ENCODE measurements at places on chromosomes 1 and 21.

DNA sequence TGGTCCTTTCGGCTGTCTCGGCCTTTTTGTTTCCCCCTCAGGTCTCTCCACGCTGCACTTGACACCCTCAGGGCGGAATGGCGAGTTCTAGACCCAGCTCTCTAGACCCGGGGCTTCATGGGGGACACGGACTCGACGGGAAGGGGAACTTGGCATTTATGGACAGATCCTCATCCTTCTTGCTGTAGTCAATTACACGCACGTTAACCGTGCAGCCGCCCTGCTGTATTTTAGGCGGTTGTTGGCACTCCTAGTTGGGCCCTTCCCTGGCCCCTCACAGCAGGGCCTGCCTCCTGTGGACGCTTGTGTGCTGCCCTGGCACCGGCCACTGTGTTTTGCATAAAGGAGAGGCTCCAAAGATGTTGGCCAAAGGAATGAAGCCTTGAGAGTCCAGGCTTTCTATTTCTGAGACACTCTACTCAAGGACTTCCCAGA is 558 bp upstream of the BTG3 start:
- no peak for DNase-seq
- H3K4me3 ChIP-seq: peak overlapping the region; percentile 92
- no peaks in the 10 kb centered on the region for H3K27me3 ChIP-seq
- H3K27ac ChIP-seq: peak overlapping the region; percentile 71
- H3K4me1 ChIP-seq: peaks cover 26% of the 10 kb centered on the region
- peaks cover 11% of the 10 kb centered on the region for H3K36me3 ChIP-seq

GRCh38 chr1:223256034-223256433 is 107.9 kb downstream of the SUSD4 start:
- peaks cover 6% of the 10 kb centered on the region for H3K4me1 ChIP-seq
- H3K4me3 ChIP-seq: no peak overlapping the region
- H3K27me3 ChIP-seq: no peaks in the 10 kb centered on the region
- no peaks in the 10 kb centered on the region for H3K36me3 ChIP-seq

DNA sequence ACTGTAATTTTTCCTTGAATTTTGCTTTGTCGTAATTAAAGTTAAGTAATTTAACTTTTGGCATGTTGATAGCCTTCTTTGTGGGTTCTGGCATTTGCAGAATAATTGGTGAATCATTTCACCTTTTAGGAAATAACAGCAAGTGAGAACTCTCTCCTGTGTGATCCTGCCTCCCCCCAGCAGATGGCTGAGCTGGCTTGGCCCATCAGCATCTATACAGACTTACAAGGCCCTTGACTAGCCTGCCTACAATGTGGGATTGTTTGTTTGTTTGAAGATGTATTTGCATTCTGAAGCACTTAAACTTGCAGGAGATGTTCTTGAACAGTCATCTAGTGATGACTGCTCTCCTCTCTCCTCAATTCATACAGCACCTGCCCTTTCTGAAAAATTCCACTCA is 55.9 kb downstream of the MACO1 start:
- H3K4me1 ChIP-seq: peaks cover 12% of the 10 kb centered on the region
- H3K27me3 ChIP-seq: no peaks in the 10 kb centered on the region
- no peak for DNase-seq

DNA sequence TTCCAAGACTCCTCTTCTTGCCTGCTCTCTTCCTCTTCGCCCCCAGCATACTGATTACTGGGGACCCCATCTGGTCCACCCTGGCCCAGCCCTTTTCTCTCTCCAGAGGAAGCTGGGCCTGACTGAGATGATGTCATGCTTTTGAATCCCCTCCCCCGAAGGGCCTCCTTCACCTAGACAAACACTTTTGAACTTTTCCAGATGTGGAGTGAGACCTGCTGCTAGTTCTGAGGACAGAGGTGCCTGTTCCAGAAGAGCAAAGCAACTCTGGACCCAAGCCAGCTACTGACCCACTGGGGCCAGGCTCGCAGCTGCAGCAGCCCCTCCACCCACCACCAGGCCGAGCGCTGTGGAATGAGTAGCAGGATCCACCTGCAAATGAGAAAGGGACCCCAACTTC is 8.4 kb downstream of the CD34 start:
- peaks cover 8% of the 10 kb centered on the region for H3K4me1 ChIP-seq
- H3K36me3 ChIP-seq: no peaks in the 10 kb centered on the region
- H3K4me3 ChIP-seq: no peak overlapping the region
- DNase-seq: no peak
- H3K27ac ChIP-seq: no peak overlapping the region
- H3K27me3 ChIP-seq: peaks cover under 1% of the 10 kb centered on the region

DNA sequence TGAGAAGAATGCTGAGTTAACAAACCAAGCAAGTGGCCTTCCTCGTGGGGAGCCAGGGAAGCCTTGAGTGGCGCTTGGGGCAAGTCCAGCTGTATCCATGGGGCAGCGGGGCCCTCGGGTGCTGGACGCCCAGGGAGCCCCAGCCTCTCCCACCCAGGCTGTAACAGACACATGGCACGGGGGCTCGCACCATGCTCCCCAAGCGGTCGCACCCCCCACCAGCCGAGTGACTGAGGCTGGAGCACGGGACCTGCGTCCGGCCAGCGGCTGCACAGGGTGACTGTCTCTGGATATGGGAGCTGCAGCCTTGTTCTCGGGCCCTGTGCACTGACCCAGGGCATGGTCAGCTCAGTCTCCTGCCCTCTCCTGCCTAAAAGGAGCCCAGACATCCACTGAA is 53.9 kb upstream of the ACTRT2 start:
- H3K27me3 ChIP-seq: no peaks in the 10 kb centered on the region
- H3K4me3 ChIP-seq: no peak overlapping the region
- H3K27ac ChIP-seq: no peak overlapping the region
- no peaks in the 10 kb centered on the region for H3K36me3 ChIP-seq
- DNase-seq: no peak

GRCh38 chr1:154219541-154219940 is 1.2 kb upstream of the UBAP2L start:
- peaks cover 63% of the 10 kb centered on the region for H3K4me1 ChIP-seq
- peak overlapping the region; percentile 96 for H3K4me3 ChIP-seq
- H3K27ac ChIP-seq: peak overlapping the region; percentile 99
- peaks cover 24% of the 10 kb centered on the region for H3K36me3 ChIP-seq
- H3K27me3 ChIP-seq: no peaks in the 10 kb centered on the region

DNA sequence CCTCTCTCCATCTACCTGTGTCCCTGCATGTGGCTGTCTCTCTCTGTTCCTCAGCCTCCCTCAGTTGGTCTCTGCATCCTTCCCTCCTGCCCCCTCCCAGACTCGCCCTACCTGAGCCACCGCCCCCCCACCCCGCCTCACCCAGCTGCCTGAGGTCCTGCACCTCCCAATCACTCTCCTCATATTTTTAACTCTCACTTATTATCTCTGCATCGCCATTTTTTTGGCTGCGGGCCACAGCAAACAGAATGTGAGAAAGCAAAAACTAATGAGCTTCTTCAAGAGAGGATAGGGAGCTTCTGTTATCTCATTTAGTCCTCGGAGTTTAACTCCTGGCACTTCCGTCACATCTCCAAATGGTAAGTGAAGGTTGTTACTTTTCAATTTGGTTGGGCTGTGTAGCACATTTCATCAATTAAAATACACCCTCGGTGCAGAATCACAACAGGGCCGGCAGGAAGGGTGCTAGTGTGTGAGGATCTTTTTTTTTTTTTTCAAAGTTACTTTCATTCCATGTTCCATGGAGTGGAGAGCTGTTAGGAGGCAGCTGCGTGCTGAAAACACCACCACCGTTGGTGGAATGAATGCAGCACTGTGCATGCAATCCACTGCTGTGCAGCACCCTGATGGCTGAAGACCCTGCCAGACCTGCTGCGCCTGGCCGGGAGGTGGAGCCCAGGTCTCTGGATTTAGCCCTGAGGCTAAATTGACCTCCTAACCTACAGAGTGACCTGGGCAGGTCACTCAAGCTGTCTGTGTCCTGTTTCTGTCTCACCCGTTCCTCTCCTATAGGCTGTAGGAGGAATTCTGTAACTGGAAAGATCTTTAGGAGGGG is 157.2 kb upstream of the NFIA start:
- H3K27me3 ChIP-seq: no peaks in the 10 kb centered on the region
- H3K4me3 ChIP-seq: no peak overlapping the region
- peaks cover 12% of the 10 kb centered on the region for H3K4me1 ChIP-seq
- no peaks in the 10 kb centered on the region for H3K36me3 ChIP-seq

- DNase-seq: no peak
- no peaks in the 10 kb centered on the region for H3K27me3 ChIP-seq
- H3K36me3 ChIP-seq: no peaks in the 10 kb centered on the region
- H3K27ac ChIP-seq: no peak overlapping the region
- no peak overlapping the region for H3K4me3 ChIP-seq
- H3K4me1 ChIP-seq: peaks cover 3% of the 10 kb centered on the region
These were observed 86.7 kb upstream of the BCL10 start for GRCh38 chr1:85363092-85363491.

GRCh38 chr1:24779689-24780464 is 34.6 kb downstream of the CLIC4 start:
- peaks cover 30% of the 10 kb centered on the region for H3K4me1 ChIP-seq
- H3K27ac ChIP-seq: no peak overlapping the region
- H3K4me3 ChIP-seq: no peak overlapping the region
- DNase-seq: no peak
- H3K36me3 ChIP-seq: no peaks in the 10 kb centered on the region

- H3K4me3 ChIP-seq: no peak overlapping the region
- DNase-seq: no peak
- no peaks in the 10 kb centered on the region for H3K27me3 ChIP-seq
These were observed 623.2 kb downstream of the LMO4 start for GRCh38 chr1:87951852-87952251.

GRCh38 chr1:174828264-174828663 is 171.5 kb upstream of the CACYBP start:
- no peak overlapping the region for H3K27ac ChIP-seq
- no peaks in the 10 kb centered on the region for H3K36me3 ChIP-seq
- no peak for DNase-seq
- no peak overlapping the region for H3K4me3 ChIP-seq
- no peaks in the 10 kb centered on the region for H3K4me1 ChIP-seq

- H3K4me3 ChIP-seq: no peak overlapping the region
- H3K27ac ChIP-seq: no peak overlapping the region
- H3K36me3 ChIP-seq: no peaks in the 10 kb centered on the region
- no peak for DNase-seq
- peaks cover 13% of the 10 kb centered on the region for H3K4me1 ChIP-seq
- peaks cover 2% of the 10 kb centered on the region for H3K27me3 ChIP-seq
These were observed 133.8 kb downstream of the LRRC40 start for GRCh38 chr1:70071601-70072000.

DNA sequence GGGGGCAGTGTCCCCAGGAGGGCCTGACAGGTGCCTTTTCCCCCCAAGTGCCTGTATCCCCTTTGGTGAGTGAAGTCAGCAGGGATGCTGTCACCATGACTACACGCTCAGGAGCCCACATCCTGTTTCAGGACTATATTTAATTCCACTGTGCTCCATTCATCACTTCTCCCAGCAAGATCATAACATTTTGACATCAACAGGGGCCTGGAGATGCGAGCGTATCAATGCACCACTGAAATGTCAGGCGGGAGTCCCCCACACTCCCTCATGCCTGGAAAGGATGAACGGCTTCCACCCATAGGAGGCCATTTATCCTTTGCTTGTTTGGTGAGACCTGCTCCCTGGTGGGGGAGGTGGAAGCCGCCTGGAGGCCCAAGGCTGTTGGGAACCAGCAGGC is 119.1 kb downstream of the PTPRU start:
- H3K4me3 ChIP-seq: no peak overlapping the region
- no peak overlapping the region for H3K27ac ChIP-seq
- H3K27me3 ChIP-seq: peaks cover 39% of the 10 kb centered on the region
- H3K4me1 ChIP-seq: peaks cover 4% of the 10 kb centered on the region
- DNase-seq: no peak
- H3K36me3 ChIP-seq: no peaks in the 10 kb centered on the region

GRCh38 chr1:223331301-223331700 is 32.7 kb downstream of the SUSD4 start:
- H3K4me3 ChIP-seq: no peak overlapping the region
- no peak overlapping the region for H3K27ac ChIP-seq
- DNase-seq: no peak

DNA sequence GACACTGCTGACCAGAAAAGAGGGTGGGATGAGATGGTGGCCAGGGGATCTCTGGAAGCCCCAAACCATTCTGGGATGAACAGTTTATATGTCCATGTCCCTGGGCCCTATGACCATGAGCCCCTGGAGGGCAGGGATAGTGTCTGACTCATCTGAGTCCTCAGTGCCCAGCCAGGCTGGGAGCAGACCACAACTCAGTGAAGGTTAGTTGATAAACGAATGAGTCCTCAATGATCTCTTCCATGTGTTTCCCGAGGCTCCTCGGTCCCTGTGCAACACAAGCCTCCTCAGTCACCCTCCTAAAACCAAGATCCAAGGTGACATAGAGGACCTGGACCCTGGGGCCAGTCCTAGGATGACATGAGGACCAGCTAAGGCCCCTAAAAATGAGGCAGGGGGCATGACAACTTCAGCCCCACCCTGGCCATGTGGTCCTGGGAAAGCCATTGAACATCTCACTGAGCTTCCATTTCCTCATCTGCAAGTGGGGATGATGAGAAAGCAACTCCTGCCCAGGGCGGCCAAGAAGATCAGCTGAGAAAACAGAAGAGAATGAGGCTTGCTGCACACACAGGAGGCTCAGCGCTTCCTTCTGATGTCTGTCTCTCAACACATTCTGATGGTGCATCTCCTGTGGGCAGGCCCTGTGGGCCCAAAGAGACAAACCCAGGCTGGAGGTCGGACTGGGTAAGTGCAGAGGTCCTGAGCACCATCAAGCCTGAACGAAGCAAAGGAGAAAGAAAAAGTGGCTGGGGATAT is 86.3 kb downstream of the GLIS1 start:
- no peaks in the 10 kb centered on the region for H3K36me3 ChIP-seq
- H3K27me3 ChIP-seq: peaks cover 4% of the 10 kb centered on the region
- H3K4me3 ChIP-seq: no peak overlapping the region
- DNase-seq: no peak
- no peaks in the 10 kb centered on the region for H3K4me1 ChIP-seq

GRCh38 chr1:208043691-208044181 is 132.8 kb upstream of the CD34 start:
- H3K4me1 ChIP-seq: peaks cover 41% of the 10 kb centered on the region
- H3K27me3 ChIP-seq: no peaks in the 10 kb centered on the region
- H3K36me3 ChIP-seq: peaks cover 6% of the 10 kb centered on the region
- no peak overlapping the region for H3K4me3 ChIP-seq

- no peak overlapping the region for H3K27ac ChIP-seq
- H3K4me3 ChIP-seq: no peak overlapping the region
- no peaks in the 10 kb centered on the region for H3K36me3 ChIP-seq
- H3K4me1 ChIP-seq: peaks cover 71% of the 10 kb centered on the region
- no peaks in the 10 kb centered on the region for H3K27me3 ChIP-seq
These were observed 118.5 kb upstream of the ADAR start for GRCh38 chr1:154726443-154726842.

GRCh38 chr1:207221934-207222351 is 99.5 kb upstream of the CD55 start:
- H3K4me3 ChIP-seq: no peak overlapping the region
- no peaks in the 10 kb centered on the region for H3K4me1 ChIP-seq
- no peak overlapping the region for H3K27ac ChIP-seq
- H3K36me3 ChIP-seq: no peaks in the 10 kb centered on the region

- DNase-seq: no peak
- no peaks in the 10 kb centered on the region for H3K36me3 ChIP-seq
- H3K4me3 ChIP-seq: no peak overlapping the region
- H3K27me3 ChIP-seq: peaks cover 30% of the 10 kb centered on the region
- no peaks in the 10 kb centered on the region for H3K4me1 ChIP-seq
These were observed 140.4 kb upstream of the ETV3 start for GRCh38 chr1:157278383-157279137.
